Amniotic stem cell (primary cell): ENCODE measurements at places on chromosomes 6 and 20.

DNA sequence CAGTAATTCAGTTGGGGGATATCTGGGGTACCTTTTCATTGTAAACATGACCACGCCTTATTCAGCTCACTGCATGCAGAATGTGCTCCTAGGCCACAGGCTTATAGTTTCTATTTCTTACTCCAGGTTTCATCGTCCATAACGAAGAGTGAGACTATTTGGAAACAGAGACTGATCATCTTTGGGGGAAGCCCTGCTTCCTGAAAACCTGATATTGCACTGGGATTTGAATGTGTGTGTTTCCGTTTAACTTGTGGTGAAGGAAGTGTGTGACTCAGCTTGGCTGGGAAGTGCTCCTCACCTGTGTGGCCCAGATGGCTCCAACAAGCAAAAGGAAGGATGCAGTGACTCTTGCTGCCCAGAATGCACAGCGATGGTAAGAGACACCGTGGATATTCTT lies 19.6 kb upstream of the LTV1 start:
- no peak for DNase-seq

GRCh38 chr6:15776458-15776980 lies 113.7 kb upstream of the DTNBP1 start:
- no peak for DNase-seq

DNA sequence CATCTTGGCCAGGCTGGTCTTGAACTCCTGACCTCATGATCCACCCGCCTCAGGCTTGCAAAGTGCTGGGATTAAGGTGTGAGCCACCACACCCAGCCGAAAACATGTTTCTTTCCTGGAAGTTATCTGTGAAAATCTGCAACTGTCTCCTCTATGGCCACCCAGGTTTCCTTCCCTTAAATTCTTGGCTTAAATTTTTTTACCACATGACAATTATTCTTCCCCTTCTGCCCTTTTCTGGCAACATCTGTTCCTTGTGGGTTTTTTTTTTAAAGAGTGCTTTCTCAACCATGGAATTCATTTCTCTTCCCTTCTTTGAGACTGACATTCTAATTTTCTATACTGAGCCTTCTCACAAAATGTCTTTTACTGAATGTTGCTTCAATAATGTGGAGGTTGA lies 59.6 kb downstream of the DOK5 start:
- DNase-seq = no peak

GRCh38 chr20:5528719-5529256 lies 212.0 kb upstream of the PROKR2 start:
- peak; percentile 53 for DNase-seq

DNA sequence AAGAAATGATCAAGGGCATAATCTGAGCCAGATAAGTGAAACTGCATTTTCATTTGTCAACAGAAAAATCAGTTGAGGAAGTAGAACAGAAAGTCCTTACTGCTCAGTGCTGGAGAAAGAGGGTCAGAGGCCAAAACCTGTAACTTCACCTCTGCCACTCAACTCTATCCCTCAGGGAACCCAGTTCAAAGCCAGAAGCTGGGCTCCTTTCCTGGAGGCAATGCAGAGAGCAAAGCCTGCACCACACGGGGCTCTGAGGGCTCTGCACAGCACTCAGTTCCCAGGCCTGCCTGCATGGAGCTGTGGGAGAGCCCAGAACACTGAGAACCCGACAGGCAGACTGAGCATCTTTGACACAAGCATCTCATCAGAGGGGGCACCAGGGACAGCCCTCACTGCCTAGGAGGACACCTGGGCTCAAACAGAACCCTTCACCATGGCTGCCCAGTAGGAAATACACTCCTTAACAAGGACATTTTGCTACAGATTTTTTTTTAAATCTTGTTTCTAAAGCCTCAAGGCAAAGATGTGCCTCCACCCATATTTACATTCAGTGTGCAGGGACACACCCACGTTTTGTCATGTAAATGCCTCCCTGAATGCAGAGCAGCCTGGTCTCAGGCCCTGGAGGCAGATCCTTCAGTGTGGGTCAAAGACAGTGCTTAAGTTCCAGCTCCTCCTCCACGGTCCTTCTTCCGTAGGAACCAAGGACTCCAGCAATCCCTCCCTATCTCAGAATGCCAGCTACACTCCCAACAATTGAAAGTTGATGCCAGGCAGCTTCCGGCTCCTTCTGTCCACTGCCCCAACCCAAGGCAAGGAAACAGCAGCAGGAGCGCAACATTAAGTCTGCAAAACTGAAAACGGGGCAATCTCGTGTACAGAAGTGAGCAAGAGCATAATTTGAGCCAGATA lies 6.6 kb downstream of the RNASET2 start:
- no peak for DNase-seq

GRCh38 chr6:70314296-70314695 lies 11.4 kb upstream of the COL9A1 start:
- no peak for DNase-seq

- no peak for DNase-seq
Observed at GRCh38 chr20:44052166-44052565, 134.8 kb downstream of the JPH2 start.

- no peak for DNase-seq
Observed at GRCh38 chr6:57040011-57040410, 6.5 kb upstream of the KIAA1586 start.

DNA sequence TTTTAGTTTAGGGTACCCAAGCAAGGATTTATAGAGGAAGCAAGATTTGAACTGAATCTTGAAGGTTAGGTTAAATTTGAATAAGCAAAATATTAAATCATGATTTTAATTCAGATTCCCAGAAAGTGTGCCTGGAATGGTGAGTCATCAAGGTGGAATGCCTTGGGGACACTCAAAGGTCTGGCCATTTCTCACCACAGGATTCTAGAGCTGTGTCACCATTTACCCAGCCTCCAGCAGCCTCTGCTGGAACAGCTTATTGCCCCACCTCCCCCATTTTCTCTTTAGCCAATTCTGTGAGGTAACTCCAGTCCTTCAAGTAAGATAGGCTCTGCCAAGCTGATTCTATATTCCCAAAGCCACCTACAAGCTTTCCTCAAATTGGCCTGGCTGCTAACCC lies 181.4 kb downstream of the SIM1 start:
- DNase-seq = peak; percentile 10

DNA sequence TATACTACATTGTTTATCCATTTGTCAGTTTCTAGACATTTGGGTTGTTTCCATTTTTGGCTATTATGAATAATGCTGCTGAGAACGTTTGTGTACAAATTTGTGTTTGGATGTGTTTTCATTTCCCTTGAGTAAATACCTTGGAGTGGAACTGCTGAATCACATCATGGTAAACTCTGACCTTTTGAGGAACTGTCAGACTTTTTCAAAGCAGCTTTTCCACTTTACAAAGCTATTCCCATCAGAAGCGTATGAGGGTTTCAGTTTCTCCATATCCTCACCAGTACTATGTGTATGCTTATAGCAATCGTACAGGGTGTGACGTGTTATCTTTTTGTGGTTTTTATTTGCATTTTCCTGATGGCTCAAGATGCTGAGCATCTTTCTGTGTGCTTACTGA lies 103.7 kb downstream of the MYO6 start:
- DNase-seq = no peak

DNA sequence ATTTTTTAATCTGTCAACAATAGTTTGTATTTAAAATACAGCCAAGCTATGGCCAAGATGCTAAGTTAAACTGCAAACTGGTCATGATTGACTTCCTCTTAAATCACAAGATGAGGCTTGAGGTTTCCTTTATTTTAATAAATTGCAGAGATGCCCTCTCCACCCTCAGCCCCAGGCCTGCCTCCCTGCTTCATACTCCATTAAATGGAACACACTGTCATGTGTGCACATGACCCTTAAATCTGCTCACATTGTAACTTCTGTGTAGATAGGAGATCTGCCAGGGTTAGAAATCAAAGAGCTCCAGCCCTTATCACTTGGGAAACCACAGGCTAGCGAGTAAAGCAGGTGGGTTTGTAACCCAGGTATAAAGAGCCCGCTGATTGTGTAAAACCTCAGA lies 20.8 kb downstream of the DUSP22 start:
- DNase-seq = no peak

DNA sequence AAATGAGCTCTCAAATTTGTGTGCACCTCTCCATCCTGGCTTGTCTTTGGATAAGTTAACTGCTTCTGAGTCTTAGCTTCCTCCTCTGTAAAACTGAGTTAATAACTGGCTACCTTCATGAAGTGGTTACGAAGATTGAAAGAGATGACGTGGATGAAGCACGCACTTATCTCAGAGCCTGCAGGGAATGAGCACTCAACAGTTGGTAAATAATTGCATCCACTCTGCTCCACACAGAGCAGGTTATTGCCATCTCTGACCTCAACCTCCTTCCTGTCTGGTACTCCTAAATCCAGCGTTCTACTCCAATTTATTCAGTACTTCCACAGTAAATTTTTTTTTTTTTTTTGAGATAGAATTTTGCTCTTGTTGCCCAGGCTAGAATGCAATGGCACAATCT lies 6.9 kb downstream of the AURKA start:
- no peak for DNase-seq

DNA sequence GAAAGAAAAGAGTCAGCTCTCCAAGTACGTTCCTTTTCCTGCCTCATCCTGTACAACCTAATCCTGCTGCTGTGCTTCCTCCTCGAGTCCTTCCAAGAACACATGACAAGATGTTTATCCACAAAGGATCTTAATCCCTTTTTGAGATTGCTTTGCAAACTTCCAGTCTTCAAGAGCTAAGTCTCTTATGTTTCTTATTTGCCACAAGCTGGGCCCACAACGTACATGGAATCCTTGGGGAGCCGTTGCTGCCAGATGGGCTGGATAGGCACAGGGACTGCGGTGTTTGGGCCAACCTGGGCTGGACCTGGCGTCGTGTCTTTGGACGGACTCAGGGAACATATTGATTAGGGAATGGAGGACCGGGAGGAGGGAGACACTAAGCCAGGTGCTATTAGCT lies 79.7 kb upstream of the AFDN start:
- no peak for DNase-seq

DNA sequence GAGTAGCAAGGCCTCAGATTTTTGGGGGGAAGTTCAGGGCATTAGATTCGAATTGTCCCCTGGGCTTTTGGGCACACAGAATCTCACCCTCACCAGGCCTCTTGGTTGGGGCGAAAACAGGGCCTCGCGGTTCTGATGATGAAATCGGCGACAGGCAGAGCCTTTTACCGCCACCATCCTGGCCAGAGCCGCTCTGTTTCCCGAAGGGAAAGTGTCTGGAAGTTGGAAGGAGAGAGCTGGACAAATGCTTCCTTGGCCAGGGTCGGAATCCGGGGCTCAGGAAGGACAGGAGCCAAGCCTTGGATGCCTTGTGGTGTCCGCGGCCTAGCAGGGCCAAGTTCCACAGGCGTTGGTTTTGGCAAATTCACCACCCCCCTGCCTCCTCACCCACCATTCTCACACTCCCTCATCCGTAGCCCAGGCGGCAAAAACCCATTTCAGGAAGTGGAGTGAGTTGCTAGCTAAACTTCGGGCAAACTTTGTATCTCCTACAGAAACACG lies 3.5 kb upstream of the TFAP2A start:
- DNase-seq = no peak

GRCh38 chr20:12315652-12316051 lies 398.0 kb downstream of the BTBD3 start:
- DNase-seq = no peak

GRCh38 chr6:89434954-89435353 lies 2.0 kb downstream of the ANKRD6 start:
- DNase-seq = no peak

- DNase-seq = no peak
Observed at GRCh38 chr20:51807720-51808250, 5.5 kb upstream of the SALL4 start.

GRCh38 chr20:22431419-22431818 lies 153.0 kb downstream of the FOXA2 start:
- DNase-seq = no peak

- peak; percentile 23 for DNase-seq
Observed at GRCh38 chr20:45293041-45294002, 13.3 kb upstream of the RBPJL start.
